Caco-2 (cell line): ENCODE measurements at places on chromosomes 3 and 15. TPM values are rescaled to one million over a fixed set of nuclear protein-coding genes. Genes with fewer than 3 reads are reported as not detected.
A peak's percentile ranks its signal among the peaks of the same experiment; 100 is the strongest.

- H3K36me3 ChIP-seq: no peaks in the 10 kb centered on the region
- no peaks in the 10 kb centered on the region for H3K4me1 ChIP-seq
- no peaks in the 10 kb centered on the region for H3K27me3 ChIP-seq
- no peak overlapping the region for H3K27ac ChIP-seq
- DNase-seq: no peak
Measured at GRCh38 chr3:184429786-184430185, 49.9 kb downstream of the CHRD start.

The SST gene
- total RNA-seq: not detected in 2 replicates

The SLITRK3 gene
- total RNA-seq: not detected in 2 replicates

The ZIC1 gene
- total RNA-seq: not detected in 2 replicates

The C2CD4A gene
- total RNA-seq: 0.11 and 0.19 TPM in 2 replicates

The TEX9 gene
- total RNA-seq: 1.0 and 1.9 TPM in 2 replicates

DNA sequence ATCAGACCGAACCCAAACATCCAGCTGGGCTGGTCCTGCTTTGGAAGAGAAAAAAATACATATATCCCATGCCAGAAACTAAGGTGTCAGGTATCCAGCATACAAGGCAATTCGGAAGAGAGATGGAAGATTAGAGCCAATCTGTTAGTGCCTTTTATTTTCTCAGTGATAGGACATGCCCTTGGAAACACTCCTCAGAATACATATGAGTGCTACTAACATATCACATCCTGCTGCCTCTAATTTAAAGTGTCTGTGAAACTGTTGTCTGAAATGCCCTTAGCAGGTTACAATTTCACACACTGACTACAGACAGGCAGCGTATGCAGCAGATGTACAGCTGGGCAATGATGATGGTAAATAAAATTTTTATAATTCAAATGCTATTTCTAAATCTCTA, 78.9 kb downstream of the RBPMS2 start:
- H3K36me3 ChIP-seq: peaks cover 1% of the 10 kb centered on the region
- DNase-seq: no peak
- H3K27ac ChIP-seq: no peak overlapping the region
- no peak overlapping the region for H3K4me3 ChIP-seq
- no peaks in the 10 kb centered on the region for H3K27me3 ChIP-seq
- H3K4me1 ChIP-seq: peaks cover 9% of the 10 kb centered on the region; the same call in 1 of the 2 replicates

The OR5H15 gene
- total RNA-seq: not detected in 2 replicates

The DNAH12 gene
- total RNA-seq: 0.45 and 1.5 TPM in 2 replicates

The GPR62 gene
- not detected in 2 replicates for total RNA-seq

DNA sequence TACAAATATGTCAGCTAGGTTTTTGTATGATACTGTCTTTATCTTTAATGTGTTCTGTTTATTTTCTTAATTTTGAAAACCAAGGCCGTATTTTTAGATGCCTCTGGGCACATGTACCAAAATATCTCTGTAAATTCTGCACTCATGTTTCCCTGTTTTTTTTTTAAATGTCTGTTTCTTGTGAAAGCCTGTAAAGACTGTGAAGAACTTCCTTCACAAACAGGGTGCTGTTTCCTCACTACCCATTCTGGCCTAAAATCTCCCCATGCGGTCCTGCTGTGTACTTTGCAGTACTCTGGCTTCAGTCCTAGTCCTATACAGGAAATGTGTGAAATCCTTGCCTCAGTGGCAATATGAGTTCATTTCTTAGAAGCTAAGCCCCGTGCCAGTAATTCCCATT, 133.4 kb upstream of the ZBTB20 start:
- no peaks in the 10 kb centered on the region for H3K4me1 ChIP-seq
- H3K4me3 ChIP-seq: no peak overlapping the region
- no peaks in the 10 kb centered on the region for H3K36me3 ChIP-seq
- no peak overlapping the region for H3K27ac ChIP-seq
- H3K27me3 ChIP-seq: no peaks in the 10 kb centered on the region
- DNase-seq: no peak

- no peaks in the 10 kb centered on the region for H3K36me3 ChIP-seq
- no peaks in the 10 kb centered on the region for H3K27me3 ChIP-seq
- peak; percentile 56 for DNase-seq
- no peak overlapping the region for H3K4me3 ChIP-seq
- no peak overlapping the region for H3K27ac ChIP-seq
Measured at GRCh38 chr15:20356911-20357480, 184.6 kb downstream of the GOLGA6L6 start.

The IL12A gene
- 0.60 and 0.95 TPM in 2 replicates for total RNA-seq

The BTLA gene
- total RNA-seq: not detected in 2 replicates

- H3K27me3 ChIP-seq: no peaks in the 10 kb centered on the region
- H3K4me1 ChIP-seq: no peaks in the 10 kb centered on the region
- H3K4me3 ChIP-seq: no peak overlapping the region
- DNase-seq: no peak
- no peak overlapping the region for H3K27ac ChIP-seq
Measured at GRCh38 chr3:153767601-153768560, 353.3 kb upstream of the ARHGEF26 start.

DNA sequence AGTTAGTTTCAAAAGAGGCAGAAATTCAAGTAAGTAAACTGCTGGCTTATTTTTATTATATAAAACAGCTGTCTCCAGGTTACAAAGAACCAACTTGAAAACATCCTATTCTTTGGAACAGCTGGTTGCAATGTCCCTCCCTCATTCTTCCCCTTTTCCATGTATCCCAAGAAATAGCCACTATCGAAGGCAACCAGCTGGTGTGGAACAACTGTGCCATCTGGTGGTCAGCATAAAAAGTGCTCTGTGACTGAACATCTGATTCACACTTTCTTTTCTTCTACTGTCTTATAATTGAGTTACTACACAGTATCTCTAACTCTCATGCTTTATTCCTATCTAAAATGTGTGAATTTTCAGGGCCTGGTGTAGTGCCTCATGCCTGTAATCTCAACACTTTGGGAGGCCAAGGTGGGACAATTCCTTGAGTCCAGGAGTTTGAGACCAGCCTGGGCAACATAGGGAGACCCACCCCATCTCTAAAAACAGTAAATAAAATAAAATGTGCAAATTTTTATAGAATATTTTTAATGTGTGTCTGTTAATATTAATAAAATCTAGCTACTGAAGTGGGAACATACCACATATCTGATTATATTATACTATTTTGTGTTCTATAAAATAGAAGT, 9.6 kb downstream of the OSBPL11 start:
- peaks cover 3% of the 10 kb centered on the region for H3K4me1 ChIP-seq
- H3K27me3 ChIP-seq: no peaks in the 10 kb centered on the region
- H3K4me3 ChIP-seq: no peak overlapping the region
- no peaks in the 10 kb centered on the region for H3K36me3 ChIP-seq
- H3K27ac ChIP-seq: no peak overlapping the region

GRCh38 chr3:141557961-141558706, 71.3 kb downstream of the RASA2 start:
- no peak overlapping the region for H3K4me3 ChIP-seq
- no peak for DNase-seq
- peaks cover 8% of the 10 kb centered on the region for H3K4me1 ChIP-seq
- no peak overlapping the region for H3K27ac ChIP-seq

DNA sequence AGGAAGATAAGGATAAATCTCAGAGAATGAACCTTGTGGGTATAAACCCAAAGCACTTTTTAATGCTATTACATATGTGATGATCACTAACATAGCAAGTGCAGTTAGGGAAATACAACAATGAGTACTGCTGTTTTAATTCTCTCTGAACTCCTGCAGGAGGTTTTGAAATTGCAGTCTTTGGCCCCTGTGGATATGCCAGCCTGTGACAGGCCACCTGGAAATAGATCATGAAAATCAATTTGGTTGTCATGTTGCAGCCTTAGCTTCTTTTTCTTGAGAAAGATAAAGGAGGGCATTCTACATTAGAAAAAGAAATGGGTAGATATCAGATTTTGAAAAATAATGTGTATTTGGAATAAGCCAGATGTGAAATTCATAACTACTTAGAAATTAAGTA, 103.6 kb downstream of the RSRC1 start:
- H3K27me3 ChIP-seq: no peaks in the 10 kb centered on the region
- H3K4me1 ChIP-seq: no peaks in the 10 kb centered on the region
- H3K4me3 ChIP-seq: no peak overlapping the region
- DNase-seq: no peak
- no peaks in the 10 kb centered on the region for H3K36me3 ChIP-seq
- H3K27ac ChIP-seq: no peak overlapping the region

- no peaks in the 10 kb centered on the region; the same call in none of the 2 replicates for H3K36me3 ChIP-seq
- no peak overlapping the region for H3K4me3 ChIP-seq
- H3K4me1 ChIP-seq: no peaks in the 10 kb centered on the region
- DNase-seq: no peak
- no peak overlapping the region for H3K27ac ChIP-seq
Measured at GRCh38 chr3:12613250-12613649, 50.7 kb downstream of the RAF1 start.

- H3K27me3 ChIP-seq: no peaks in the 10 kb centered on the region
- no peak overlapping the region for H3K27ac ChIP-seq
- no peaks in the 10 kb centered on the region for H3K4me1 ChIP-seq
- no peaks in the 10 kb centered on the region for H3K36me3 ChIP-seq
- H3K4me3 ChIP-seq: no peak overlapping the region
Measured at GRCh38 chr15:42084465-42085235, 9.7 kb downstream of the PLA2G4D start.

The C3orf62 gene
- total RNA-seq: 5.5 and 6.5 TPM in 2 replicates

DNA sequence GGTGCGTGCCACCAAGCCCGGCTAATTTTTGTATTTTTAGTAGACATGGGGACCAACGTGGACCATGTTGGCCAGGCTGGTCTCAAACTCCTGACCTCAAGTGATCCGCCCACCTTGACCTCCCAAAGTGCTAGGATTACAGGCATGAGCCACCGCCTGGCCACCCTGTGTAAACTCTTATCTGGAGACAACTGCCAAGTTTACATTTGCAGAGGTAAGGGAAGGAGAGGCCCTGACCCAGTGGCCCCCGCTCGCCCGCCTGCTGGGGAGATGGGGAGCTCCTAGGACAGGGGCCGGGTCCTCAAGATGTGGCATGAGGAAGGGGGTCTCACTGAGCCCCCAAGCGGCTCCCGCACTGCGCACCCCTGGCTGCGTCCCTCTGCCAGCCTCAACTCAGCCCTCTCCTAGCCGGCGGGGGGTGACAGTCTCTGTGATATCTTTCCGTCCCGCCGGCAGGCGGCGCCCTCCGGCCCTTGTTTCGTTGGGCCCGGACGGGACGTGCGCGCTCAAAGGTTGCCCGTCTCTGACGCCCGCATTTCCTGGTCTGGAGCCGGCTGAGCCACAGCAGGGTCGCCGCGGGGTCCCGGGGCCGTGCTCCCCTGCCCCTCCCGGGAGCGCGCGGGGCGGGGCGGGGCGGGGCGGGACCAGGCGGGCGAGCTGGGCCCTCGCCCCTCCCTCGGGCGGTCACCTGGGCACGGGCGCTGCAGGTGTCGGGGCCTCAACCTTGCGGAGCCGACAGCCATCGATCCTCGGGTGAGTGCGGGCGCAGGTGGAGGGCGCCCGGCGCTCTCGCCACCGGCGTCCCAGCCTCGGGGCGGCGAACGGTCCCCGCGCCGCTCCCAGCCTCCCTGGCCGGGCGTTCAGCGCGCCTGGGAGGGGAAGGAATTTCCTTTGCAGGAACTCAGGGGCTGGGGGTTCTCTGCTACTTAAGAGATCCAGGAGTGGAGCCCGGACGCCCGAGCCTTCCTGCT, at the start of gene GPR160:
GPR160 (plus strand) TSS at position 533 of the 971 bp plus-strand sequence. CDS start 45,978 bp downstream, outside the sequence.
- 0 out of 2 replicates have a peak, but pooled peaks cover 4% of the 10 kb centered on the region for H3K4me1 ChIP-seq
- no peaks in the 10 kb centered on the region for H3K27me3 ChIP-seq
- H3K27ac ChIP-seq: peak within 1 kb of the TSS; percentile 73

GRCh38 chr3:50166620-50167019, 11.5 kb downstream of the SEMA3F start:
- H3K4me3 ChIP-seq: no peak overlapping the region
- no peaks in the 10 kb centered on the region; the same call in 1 of the 2 replicates for H3K36me3 ChIP-seq
- H3K27me3 ChIP-seq: no peaks in the 10 kb centered on the region
- DNase-seq: no peak
- H3K4me1 ChIP-seq: peaks cover 25% of the 10 kb centered on the region

The ILDR1 gene
- 0.21 and 0.25 TPM in 2 replicates for total RNA-seq

The CADM2 gene
- total RNA-seq: not detected in 2 replicates

DNA sequence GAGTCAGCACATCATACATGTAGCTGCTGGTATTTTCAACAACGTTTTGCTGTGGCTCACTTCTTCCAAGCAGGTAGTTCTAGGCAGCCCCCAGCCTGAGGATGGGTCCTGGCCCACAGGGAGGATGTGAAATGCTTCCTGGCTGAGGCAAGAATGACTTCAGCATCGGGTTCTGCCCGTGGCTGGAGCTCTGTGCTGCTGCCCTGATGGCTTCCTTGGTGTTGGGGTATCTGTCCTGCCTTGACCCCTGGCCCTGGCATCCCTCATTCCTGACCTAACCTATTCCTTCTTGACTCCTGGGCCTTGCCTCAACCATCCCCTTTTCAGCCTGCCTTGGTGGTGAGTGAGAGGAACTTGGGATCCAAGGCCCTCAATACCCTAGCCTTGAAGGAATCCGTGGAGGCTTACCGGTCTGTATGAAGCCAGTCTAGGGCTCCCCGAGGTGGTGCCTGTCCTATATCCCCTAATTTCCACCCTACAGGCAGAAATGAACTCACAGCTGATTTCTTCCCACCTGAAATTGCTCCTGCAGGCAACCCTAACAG, 300.6 kb downstream of the TLE3 start:
- H3K36me3 ChIP-seq: no peaks in the 10 kb centered on the region
- H3K27me3 ChIP-seq: no peaks in the 10 kb centered on the region
- no peak for DNase-seq

The FETUB gene
- total RNA-seq: 0.30 TPM in 1 of 2 replicates, not detected in the other

The KLHL40 gene
- not detected in 2 replicates for total RNA-seq

GRCh38 chr15:66651913-66652642, 50.0 kb upstream of the SMAD6 start:
- peaks cover 12% of the 10 kb centered on the region for H3K4me1 ChIP-seq
- H3K4me3 ChIP-seq: no peak overlapping the region
- H3K27me3 ChIP-seq: no peaks in the 10 kb centered on the region
- H3K27ac ChIP-seq: no peak overlapping the region
- no peaks in the 10 kb centered on the region for H3K36me3 ChIP-seq

DNA sequence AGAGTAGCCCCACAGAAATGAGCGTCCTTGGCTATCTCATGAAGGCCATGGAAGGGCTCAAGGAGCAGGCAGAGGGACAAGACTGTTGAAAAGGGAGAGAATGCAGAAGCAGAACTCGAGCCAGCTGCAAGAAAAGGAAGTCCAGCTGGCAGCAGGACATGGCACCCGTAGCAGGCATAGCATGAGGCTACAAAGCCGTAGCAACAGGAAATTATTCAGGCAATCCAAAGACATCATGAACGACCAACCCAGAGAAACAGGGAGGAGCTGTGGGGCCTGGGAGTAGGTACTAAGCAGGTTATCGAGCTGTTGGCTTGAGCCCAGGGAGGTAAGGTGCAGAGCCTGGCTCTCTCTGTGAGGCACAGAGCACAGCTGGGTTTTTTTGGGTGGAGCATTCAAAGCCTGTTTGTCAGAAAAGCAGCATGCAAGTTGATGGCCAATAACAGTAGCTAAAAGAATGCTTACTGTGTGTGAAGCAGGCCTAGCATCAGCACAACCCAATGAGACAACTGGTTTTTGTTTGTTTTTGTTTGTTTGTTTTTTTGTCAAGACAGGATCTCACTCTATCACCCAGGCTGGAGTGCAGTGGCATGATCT, 144.0 kb upstream of the SMAD3 start:
- no peak overlapping the region for H3K27ac ChIP-seq
- DNase-seq: no peak
- H3K27me3 ChIP-seq: no peaks in the 10 kb centered on the region
- no peaks in the 10 kb centered on the region for H3K36me3 ChIP-seq

- H3K36me3 ChIP-seq: no peaks in the 10 kb centered on the region
- DNase-seq: no peak
- no peaks in the 10 kb centered on the region for H3K27me3 ChIP-seq
- H3K4me1 ChIP-seq: peaks cover 4% of the 10 kb centered on the region; the same call in 1 of the 2 replicates
- no peak overlapping the region for H3K4me3 ChIP-seq
- no peak overlapping the region for H3K27ac ChIP-seq
Measured at GRCh38 chr3:23954144-23954543, 9.1 kb downstream of the NR1D2 start.
